Stimulated activated CD4-positive, alpha-beta T cell treated with anti-CD3 and anti-CD28 coated beads, Interleukin-2, amount 100 ng/mL, for 4 hours (primary cell): ENCODE measurements at places on chromosomes 7 and 10.

- no peak for DNase-seq
Observed at GRCh38 chr10:92490387-92490786, 83.5 kb downstream of the IDE start.

- DNase-seq: no peak
Observed at GRCh38 chr7:1492221-1492620, 12.0 kb downstream of the INTS1 start.

- no peak for DNase-seq
Observed at GRCh38 chr10:6503171-6503570, 76.9 kb downstream of the PRKCQ start.

GRCh38 chr10:69896606-69897231, 95.0 kb downstream of the COL13A1 start:
- DNase-seq: no peak

DNA sequence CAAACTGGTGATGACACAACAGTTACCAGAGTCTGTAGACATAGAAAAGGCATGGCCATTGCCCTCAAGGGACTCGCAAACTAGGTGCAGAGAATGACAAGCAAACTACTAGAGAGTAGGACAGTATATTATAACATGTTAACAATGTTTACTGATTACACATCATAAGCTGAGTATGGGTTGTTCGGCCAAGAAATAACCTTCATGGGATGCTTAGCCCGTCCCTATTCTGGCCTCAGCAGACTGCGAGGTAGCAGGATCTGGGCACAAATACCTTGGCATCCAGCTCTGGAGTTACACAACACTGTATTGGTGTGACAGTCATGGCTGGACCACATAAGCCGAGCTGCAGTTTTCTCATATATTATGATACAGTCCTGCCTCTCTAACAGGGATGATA, 51.4 kb downstream of the ABCB4 start:
- DNase-seq: no peak

- no peak for DNase-seq
Observed at GRCh38 chr10:63573068-63573697, 52.0 kb downstream of the REEP3 start.

GRCh38 chr7:80981405-80981804, 62.6 kb upstream of the SEMA3C start:
- DNase-seq: no peak

GRCh38 chr7:134548877-134549276, at the start of gene AKR1B15:
TSS of gene AKR1B15 (plus strand) at chr7:134549110. CDS start at chr7:134564620, 15,510 bp downstream.
- DNase-seq: no peak

DNA sequence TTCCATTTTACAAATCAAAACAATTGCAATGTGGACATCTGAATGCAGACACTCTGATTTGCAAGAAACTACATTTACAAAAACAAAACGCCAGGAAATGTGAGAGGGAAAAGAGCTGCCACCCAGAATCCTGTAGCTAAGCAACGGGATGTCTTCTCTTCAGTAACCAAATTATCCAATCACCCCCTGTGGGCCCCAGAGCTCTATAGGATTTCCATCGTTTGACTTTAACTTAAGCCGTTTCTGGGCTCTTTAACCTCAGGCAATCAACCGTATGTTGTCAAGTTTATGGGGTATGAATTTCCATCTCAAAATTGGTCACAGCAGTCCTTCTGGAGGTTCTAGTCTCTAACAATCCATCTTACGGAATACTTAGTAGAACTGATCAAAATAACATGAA, 240.5 kb downstream of the ETV1 start:
- no peak for DNase-seq

GRCh38 chr7:66348531-66348930, 143.4 kb downstream of the TPST1 start:
- no peak for DNase-seq

DNA sequence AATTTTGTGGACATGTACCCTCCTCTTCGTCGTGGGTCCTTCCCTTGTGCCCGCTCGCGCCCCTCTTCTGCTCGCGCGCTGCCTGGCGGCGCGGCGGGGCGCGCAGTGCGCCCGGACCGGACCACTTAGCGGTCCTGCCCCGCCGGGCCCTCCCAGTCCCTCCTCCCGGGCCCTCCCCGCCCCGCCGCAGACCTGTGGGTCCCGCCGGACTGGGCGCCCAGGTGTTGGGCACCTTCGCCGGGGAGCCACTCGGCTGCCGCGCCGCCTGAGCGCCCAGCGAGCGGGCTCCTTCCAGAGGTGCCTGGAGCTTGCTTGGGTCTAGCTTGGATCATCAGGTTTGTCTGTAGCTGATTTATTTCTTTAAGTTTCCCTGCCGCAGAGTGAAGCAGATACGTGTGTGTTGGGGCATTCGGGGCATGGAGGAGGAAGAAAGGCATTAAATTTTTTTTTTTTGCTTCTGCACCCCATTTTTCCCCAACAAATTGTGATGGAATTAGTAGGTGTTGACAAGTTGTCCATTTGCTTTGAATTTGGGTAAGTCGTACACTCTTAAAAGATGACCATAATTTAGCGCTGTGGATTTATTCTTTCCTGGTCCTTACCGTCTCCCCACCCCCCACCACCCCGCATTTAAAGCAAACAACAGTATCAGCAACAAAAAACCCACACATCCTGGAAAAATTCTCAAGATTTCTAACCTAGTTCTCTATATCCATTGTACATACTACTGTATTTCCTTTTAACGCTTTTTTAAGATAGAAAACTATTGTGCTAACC, 905 bp downstream of the C1GALT1 start:
- DNase-seq: peak; percentile 17

DNA sequence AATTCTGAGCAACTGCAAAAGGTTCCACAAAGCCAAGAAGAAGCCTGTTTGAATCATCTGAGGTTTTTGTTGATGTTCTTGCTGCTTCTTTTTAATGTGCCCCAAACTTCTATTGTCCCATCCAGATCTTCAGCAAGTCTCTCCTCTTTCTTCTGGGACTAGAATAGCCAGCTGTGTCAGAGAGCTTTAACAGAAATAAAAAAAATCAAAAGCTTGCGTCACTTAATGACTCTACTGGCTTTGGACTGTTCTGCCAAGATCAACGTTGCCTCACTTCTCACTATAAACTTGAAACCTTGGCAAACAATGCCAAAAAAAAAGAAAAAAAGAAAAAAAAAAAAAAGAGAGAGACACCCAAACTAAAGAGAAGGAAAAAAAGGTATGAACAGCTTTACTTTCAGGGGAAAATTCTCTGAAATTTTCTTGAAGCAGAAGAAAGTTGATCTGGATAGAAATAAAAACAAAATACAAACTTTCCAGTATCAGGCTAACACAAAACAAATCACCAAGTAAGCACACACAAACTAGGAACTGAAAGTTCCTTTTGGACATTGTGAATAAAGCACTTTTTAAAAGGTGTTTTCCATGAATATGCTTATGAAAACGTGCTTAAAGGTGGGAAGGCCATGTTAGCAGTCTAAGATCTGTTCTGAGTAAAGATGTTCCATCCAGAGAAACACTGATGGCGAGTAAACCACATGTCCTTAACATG, 14.8 kb downstream of the USP54 start:
- no peak for DNase-seq

- DNase-seq: no peak
Observed at GRCh38 chr10:108783897-108784296, 1139.4 kb downstream of the XPNPEP1 start.

GRCh38 chr10:2509081-2509531, 558.2 kb upstream of the PFKP start:
- no peak for DNase-seq

GRCh38 chr10:91689731-91690168, 56.9 kb upstream of the PPP1R3C start:
- no peak for DNase-seq

DNA sequence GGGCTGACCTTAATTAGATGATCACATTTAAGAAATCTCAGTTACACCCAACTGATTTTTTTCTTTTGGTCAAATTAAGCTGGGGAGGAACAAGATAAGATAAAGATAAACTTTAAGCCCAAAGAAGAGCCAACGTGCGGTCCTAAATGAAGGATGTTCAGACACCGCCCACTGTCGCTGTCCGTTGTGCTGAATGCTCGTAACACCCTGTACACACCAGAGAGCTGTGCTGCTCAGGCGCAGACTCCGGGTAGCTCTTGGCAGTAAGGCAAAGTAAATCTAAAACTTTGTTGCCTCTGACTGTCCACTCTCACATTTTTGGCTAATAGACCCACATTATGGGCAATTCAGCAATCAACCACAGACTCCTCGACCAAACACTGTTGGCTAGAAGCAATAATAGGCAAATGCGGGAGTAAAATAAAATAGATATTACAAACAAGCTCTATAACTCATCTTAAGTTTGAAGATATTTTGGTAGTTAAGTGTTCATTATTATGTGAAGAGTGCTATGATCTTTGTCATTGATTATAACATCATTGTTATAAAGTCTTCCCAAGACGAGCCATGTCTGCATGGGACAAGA, 57.1 kb downstream of the PLPP4 start:
- DNase-seq: no peak

- no peak for DNase-seq
Observed at GRCh38 chr10:1814556-1814955, 77.2 kb upstream of the ADARB2 start.

GRCh38 chr10:31318382-31318853, 598 bp upstream of the ZEB1 start:
- DNase-seq: no peak
